ENCODE measurements at places on chromosomes 5 and 9.

DNA sequence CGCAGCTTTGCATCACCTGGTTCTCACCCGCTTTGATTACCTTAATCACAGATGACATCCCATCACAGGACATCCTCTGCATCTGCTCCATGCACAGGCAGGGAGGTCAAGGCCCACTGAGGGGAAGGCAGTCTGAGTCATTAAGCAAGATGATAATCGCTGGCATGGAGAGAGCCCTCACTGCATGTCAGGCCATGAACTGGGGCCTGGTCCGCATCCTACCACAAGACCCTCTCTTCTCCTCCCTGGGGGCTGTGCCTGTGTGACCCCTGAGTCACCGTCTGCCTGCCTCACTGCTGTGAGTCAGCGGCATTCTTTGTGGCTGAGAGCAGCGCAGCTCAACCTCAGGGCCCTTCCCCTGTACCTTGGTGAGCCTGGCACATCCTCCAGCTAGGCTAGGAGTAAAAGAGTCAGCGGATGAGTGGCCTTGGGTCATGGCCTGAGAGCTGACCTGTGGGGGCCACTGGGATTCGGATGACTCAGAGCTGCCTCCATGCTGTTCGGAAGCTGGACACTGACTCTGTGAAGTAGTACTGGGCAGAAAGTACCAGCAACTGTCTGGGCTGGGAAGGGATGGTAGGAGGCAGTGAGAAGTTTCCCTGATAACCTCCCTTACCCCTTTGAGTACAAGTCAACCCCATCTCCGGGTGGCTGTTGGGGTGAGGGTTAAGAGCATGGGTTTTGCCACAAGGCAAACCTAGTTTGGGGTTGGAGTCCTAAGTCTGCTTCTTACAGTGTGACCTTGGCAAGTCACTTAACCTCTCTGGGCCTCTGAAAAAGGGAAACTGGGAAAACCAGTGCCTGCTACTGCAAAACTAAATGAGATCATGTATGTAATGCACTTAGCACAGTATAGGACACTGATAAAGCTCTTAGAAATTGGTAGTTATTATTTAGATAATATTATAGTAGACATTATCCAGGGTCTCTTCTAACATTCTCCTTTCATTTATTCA, 14.6 kb upstream of the ARSI start:
- DNase-seq = no peak

DNA sequence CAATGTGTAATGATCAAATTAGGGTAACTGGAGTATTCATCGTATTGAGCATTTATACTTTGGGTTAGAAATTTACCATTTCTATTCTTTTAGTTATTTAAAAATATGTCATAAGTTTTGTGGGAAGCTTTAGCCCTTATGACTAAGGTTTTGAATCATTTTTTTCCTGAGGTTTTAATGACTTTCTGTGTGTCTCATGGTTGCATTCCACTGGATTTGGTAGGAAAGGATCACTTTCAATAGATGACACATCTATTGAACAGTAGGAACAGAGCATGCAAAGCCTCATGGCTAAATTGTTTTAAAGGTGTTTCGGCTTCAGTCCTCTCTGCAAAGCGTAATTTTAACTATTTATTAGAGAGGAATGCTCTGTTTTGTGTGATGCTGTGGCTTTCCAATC, 512.4 kb upstream of the CHD1 start:
- no peak for DNase-seq

DNA sequence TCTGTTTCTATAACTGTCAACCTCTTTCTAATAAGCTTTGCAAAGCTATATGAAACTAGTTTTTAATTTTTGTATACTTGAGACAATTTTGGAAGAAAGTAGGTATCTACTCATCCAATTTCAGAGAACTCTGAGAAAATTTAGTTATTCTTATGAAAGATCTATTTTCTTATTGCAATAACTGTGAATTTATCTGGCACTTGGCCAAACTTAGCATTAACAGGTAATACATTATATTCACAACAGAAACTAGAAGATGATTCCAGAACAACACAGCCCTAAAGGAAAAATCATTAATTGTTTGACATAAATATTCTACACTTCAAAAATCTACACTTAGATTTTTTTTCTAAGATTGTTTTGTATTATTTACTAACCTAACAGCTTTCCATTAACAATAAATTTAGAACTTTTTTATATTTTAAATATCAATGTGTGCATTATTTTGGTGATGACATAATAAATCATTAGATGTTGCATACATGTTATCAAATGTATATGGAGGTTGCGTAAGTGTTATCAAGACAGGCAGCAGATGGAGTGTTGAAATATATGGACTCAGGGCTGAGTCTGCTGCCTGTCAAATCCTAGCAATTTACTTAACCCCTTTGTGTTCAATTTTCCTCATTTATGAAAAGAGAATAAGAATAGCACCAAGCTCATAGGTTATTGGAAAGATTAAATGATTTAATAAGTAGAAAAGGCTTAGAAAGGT, 141.8 kb downstream of the MUSK start:
- DNase-seq = no peak

GRCh38 chr9:112097712-112098688, 77.1 kb downstream of the SUSD1 start:
- peak; percentile 38 for DNase-seq

GRCh38 chr9:86893811-86894490, 53.4 kb downstream of the GAS1 start:
- no peak for DNase-seq

DNA sequence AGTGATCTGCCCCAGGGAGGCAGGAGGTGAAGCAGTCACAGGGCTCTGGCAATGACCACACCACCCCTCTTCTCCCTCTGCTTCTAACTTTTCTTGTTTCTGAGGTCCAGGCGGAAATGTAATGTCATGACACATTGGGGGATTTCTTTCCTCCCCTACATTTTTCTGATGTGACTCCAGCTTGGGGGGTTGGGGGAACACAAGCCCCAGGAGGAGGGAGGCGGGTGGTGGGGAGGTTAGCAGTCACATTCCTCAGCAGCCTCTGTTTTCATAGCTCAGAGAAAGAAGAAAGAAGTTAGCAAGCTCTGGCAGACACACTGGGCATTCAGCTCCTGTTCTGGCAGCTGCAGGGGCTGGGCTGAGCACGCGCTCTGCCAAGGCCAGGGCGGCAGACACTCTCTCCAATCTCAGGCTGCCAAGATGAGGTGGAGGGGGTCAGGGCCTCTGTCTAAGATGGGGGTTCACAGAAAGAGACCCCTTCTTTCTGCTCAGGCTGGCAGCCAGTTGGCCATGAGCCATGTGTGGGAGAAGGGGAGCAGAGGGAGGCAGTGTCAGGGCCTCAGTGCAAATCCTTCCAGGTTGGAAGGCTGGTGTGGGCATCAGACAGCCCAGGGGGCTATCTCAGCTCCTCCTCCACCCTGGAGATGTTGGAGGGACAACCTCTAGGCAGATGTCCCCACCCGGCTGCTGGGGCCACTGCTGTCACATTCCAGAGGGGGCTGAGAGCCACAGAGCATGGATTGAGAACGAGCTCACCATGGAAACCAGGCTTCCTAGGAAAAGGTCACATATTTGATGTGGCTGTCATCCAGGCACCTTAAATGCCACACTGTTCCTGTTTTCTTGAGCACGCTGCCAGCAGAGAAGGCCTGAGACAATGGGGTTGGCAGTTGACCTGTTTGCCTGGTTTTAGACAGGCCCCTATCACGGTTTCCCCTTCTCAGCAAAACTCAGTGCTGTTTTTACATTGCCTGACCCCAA, 20.1 kb upstream of the PFDN1 start:
- DNase-seq = no peak

DNA sequence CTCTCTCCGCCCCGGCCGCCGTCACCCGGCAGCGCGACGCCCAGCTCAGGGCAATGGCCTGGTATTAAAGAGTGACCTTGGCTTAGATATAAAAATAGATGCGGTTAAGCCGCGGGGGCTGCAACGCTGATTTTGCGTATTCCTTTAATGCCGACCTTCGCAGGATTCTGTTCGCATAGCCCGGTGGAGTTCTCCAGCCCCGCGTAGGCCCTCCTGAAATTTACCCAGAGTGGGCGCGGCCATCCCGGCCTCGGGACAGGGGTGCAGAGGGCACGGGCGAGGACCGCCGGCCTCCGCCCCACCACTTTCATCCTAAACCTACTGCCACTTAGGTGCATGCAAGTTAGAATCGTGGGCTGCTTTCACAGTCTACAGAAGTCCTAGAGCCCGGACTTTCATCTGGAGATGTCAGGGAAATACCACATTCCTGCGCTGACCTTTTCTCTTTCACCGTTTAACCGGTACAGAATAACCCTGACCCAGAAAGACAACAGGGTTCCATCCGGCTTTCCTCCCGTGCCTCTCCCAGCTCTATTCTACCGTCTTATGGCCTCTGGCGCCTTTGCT, 492 bp upstream of the FAM169A start:
- no peak for DNase-seq

DNA sequence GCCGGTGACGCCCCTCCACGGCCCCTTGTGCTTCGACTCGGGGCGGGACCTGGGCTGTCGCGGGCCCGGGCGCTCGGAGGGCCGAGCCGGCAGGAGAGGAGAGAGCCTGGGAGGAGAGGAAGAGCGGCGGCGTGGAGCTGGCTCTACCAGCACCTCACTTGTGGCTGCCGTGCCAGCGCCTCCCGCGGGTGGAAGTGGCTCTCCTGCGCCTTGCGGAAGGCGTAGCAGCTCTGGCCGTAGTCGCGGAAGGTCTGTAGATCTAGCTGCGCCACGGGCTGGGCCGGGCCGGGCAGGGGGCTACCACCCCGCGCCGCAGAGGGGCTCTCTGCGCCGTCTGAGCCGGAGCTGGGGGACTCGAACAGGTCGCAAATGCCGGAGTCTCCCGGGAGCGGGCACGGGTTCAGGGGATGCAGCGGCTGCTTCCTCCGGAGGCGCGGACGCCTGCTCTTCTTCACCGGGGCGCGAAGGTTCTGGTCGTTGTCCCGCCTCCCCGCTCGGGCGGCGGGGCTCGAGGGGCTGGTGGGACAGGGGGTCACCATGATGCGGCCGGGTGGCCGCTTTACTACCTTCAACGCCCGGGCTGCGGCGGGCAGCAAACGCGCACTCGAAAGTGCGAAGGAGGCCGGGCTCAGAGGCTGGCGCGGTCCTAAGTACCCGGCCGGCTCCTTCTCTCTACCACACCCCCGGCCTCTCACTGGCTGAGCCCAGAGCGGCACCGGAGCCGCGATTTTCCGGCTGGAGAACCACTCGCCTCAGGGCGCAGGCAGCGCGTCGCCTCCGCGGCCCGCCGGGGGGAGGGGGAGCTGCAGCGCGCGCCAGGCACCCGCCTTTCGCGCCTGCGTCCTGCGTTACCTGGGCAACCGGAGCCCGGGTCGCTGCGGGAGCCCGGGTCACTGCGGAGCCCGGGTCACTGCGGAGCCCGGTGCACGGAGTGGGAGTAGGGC, at the start of gene CCNO:
TSS of gene CCNO (minus strand) at position 624 of the 944 bp plus-strand sequence. CDS start at position 539, 85 bp downstream.
- no peak for DNase-seq

Measured in stimulated activated CD8-positive, alpha-beta memory T cell treated with anti-CD3 and anti-CD28 coated beads, Interleukin-2, amount 100 ng/mL, for 1 hour (primary cell).